ENCODE measurements at places on chromosomes 16 and 17. TPM values are rescaled to one million over a fixed set of nuclear protein-coding genes. Genes with fewer than 3 reads are reported as not detected.

DNA sequence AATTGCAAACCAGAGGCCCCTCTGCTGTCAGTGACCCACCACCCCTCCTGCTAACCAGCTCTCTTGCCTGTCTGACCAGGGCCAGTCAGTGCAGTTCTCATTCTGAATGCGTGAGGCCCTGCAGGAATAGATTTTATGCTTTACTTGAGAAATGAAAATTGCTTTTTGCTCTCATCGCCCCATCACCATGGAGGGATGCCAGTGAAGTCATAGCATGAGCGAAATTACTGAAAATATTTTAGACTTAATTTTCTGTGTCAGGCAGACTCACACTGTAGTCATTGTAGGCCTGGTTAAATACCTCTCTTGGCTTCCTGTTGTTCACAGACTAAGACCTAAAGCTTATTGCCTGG lies 490.5 kb upstream of the CDH5 start:
- no peak for DNase-seq

DNA sequence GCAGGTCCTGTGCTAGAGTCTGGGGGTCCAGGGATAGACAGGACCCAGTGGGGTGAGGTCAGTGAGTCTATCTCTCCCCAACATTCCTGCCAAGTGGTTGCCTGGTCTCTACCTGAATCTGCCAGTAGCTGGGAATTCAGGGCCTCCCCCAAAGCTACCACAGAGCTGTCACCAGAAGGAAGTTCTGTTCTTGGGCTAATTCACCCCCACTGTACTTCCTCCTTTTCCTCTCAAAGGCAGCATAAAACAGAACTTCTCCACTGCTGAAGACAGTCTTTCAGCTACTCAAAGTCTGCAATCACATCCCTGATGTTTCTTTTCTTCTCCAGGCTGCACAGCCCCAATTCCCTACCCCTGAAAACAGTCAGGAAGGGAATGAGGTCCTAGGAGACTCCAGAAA lies 8.7 kb downstream of the CAMTA2 start:
- no peak for DNase-seq

The ANKRD40CL gene
- 32.2 TPM for total RNA-seq

DNA sequence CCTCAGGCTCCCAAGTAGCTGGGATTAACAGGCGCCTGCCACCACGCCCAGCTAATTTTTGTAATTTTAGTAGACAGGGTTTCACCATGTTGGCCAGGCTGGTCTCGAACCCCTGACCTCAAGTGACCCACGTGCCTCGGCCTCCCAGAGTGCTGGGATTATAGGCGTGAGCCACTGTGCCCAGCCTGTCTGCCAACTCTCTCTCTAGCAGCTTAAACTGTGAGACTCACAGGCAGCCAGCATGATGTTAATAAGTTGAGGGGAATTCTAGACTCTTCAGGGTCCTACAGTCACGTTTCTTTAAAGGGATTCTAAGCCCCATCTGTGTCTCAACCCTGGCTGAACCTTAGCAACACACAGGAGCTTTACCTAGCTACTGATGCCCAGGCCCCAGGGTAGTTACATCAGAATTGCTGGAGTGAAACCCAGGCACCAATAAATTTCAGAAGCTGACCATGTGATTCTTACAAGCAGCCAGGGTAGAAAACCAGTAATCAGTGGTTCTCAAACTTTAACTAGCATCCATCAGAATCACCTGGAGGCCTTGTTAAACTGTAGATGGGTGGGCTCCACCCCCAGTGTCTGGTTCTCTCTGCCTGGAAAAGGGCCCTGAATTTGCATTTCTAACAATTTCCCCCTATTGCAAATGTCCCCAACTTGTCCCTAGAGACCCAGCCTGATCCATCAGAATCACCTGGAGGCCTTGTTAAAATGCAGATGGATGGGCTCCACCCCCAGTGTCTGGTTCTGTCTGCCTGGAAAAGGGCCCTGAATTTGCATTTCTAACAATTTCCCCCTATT lies 30.7 kb downstream of the GPRC5B start:
- no peak for DNase-seq

GRCh38 chr17:1762901-1763898 lies 1.3 kb downstream of the SERPINF1 start:
- DNase-seq = no peak

GRCh38 chr16:65532258-65532657 lies 410.4 kb upstream of the CDH11 start:
- no peak for DNase-seq

- peak; percentile 86 for DNase-seq
Measured at GRCh38 chr17:10729334-10730193, at the start of gene TMEM220. Gene TMEM220, minus strand, starts transcription at chr17:10730023. Its CDS starts 172 bp downstream, at chr17:10729851.

DNA sequence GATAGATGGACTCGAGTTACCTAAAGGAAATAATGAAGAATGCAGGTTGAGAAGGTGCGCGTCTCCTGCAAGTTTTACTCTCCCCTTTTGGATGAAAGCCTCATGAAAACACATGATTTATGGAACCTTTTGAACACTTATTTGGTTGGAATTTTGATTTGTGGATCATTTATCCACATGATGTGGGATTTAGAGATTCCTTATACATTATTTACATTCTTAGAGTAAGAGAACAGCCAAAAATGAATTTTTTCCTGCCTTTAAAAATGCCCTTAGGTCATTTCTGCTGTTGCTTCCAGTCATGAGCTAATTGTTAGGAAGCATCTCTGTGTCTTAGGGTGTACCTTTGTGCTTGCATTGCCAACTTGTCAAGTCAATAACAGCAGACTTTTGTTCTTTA lies 99.9 kb downstream of the RPTOR start:
- DNase-seq = no peak

The CCL1 gene
- total RNA-seq = not detected

DNA sequence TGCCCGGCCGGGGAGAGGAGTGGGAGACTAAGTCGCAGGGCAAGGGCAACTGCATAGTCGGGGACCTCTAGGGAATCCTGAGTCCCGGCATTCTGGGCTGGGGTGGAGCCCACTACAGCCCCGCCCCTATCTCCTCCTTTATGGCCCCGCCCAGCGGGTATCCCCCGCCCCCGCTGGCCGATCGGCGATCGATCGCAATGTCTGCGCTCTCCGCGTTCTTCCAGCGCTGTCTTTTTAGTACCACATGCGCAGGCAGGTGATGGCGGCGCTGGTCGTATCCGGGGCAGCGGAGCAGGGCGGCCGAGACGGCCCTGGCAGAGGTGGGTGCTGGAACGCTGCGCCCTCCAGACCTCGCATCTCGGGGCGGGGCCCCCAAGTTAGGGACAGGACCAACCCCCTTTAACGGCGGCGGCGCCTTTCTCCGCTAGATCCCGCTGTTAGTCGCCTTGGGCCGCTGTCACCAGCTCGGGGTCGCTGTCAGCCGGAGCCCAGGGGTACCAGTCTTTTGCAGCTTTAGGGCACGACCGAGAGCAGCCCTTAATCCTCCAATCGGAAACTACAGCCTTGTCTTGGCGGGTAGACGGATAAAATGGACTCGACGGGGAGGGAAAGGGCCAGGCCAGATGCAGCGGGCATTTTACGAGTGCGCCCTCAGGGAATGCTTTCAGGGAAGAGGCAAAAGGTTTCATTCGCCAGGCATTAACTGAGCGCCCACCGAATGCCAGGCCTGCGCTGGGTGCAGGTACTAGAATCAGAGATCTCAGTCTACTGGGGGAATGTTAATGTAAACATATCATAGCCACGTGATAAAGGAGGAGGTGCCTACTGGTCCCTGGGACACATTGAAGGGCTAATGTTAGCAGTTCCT lies at the start of gene DPH1:
TSS of gene DPH1 (plus strand) at position 243 of the 868 bp plus-strand sequence. CDS start at position 260, 17 bp downstream.
- DNase-seq = peak; percentile 92

DNA sequence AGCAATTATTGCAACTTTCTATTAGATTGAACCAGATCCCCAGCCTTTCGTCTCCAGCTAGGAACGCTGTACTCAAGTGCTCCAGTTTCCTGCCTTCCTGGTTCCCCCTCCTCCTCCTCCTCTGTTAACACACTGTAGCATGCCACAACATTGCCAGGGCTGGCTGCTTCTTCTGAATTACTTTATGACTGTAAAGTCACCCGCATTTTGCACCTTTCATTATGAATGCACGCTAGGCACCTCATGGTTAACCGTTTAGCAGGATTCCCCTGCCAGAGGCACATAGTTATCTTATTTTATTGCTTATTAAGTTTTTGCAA lies 4.5 kb downstream of the ZNF423 start:
- no peak for DNase-seq

The HEATR9 gene
- total RNA-seq = not detected

- DNase-seq = no peak
Measured at GRCh38 chr17:34902831-34903547, 58.3 kb downstream of the CCT6B start.

The NPIPB6 gene
- total RNA-seq = 4.3 TPM

- DNase-seq = no peak
Measured at GRCh38 chr17:33152783-33153182, 140.3 kb downstream of the ASIC2 start.

DNA sequence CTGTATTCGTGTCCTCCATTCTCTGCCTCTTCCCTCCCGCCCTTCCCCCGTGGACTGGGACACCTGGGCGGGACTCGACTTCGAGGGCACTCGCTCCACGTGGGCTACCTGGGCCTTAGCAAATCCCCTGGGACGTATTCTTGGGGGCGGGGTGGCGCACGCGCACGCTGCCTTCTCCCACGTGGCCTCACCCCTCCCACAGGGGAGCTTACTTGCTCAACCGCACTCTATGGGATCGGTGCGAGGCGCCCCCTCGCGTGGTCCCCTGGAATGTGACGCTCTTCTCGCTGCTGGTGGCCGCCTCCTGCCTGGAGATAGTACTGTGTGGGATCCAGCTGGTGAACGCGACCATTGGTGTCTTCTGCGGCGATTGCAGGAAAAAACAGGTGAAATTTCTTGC lies 3.5 kb downstream of the VMO1 start:
- no peak for DNase-seq

DNA sequence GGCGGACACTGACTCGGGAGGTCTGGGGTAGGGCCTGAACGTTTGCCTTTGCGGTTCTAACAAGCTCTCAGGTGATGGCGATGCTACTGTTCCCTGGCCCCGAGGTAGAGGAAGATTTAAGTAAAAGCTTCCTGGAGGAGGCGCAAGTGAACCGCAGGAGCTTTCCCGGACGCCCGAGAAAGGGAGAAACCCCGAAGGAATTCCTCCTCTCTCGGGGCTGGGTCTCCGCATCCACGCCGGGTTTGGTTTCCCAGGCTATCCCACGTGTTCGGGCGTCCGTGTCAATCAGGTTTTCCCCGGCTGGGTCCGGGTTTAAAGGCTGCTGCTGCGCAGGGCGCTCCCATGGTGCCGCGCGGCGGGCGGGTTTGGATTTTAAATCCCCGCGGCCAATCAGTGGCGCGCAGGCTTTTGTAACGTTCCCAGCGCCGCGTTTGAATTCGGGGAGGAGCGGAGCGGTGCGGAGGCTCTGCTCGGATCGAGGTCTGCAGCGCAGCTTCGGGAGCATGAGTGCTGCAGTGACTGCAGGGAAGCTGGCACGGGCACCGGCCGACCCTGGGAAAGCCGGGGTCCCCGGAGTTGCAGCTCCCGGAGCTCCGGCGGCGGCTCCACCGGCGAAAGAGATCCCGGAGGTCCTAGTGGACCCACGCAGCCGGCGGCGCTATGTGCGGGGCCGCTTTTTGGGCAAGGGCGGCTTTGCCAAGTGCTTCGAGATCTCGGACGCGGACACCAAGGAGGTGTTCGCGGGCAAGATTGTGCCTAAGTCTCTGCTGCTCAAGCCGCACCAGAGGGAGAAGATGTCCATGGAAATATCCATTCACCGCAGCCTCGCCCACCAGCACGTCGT lies at the start of gene PLK1:
TSS of gene PLK1 (plus strand) at position 460 of the 844 bp plus-strand sequence. CDS start at position 504, 44 bp downstream.
- DNase-seq = peak; percentile 90

The SLC35G6 gene
- not detected for total RNA-seq

GRCh38 chr17:77778636-77779489 lies 179.6 kb upstream of the TNRC6C start:
- peak; percentile 6 for DNase-seq

DNA sequence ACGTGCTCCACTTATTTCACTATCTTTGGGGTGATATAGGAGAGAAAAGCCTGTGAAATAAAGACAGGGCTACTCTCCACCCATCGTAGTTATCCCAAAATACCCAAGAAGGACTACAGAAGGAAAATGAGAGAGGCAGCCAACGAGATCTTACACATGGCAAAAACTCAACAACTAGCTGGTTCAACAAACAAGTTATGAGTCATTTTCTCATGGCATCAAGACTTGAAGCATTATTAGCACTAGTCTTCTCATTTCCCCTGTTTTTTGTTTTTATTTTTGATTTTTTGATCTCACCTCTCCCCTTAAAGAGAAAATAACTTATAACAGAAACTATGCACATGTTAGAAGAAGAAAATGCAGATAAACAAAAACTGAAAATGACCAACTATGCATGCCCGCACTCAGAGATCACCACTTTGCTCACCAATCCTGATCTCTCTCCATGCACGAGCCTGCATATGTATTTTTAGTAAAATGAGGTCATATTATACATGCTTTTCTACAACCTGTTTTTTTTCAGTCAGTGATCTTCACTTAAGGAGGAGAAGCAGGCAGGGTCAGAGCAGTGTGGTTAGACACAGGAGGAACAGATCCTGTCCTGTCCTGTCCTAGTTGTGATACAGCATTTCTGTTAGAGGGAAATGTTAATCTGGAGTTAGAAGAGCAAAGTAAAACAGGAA lies 22.8 kb downstream of the FAM117A start:
- no peak for DNase-seq

DNA sequence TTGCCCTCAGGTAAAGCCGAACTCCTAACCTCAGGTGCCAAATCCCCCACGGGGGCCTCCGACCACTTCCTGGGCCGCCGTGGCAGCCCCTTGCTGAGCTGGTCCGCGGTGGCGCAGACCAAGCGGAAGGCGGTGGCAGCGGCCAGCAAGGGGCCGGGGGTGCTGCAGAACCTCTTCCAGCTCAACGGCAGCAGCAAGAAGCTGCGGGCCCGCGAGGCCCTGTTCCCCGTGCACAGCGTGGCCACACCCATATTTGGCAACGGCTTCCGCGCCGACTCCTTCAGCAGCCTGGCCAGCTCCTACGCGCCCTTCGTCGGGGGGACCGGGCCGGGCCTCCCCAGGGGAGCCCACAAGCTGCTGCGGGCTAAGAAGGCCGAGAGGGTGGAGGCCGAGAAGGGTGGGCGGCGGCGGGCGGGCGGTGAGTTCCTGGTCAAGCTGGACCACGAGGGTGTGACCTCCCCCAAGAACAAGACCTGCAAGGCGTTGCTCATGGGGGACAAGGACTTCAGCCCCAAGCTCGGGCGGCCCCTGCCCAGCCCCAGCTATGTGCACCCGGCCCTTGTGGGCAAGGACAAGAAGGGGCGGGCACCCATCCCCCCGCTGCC lies 51.6 kb downstream of the ACTG1 start:
- DNase-seq = no peak
